Osteocyte (in vitro differentiated cells): ENCODE measurements at places on chromosomes 3 and 15.

- H3K36me3 ChIP-seq: peaks cover 53% of the 10 kb centered on the region
- DNase-seq: no peak
- no peak overlapping the region for H3K27ac ChIP-seq
- no peaks in the 10 kb centered on the region for H3K27me3 ChIP-seq
Measured at GRCh38 chr3:15083252-15083651, 15.7 kb downstream of the RBSN start.

- H3K27ac ChIP-seq: no peak overlapping the region
- no peak for DNase-seq
- peaks cover 43% of the 10 kb centered on the region for H3K4me1 ChIP-seq
- no peak overlapping the region for H3K4me3 ChIP-seq
Measured at GRCh38 chr15:58520936-58521292, 89.1 kb downstream of the LIPC start.

- H3K36me3 ChIP-seq: peaks cover 23% of the 10 kb centered on the region
- peaks cover 42% of the 10 kb centered on the region for H3K4me1 ChIP-seq
- no peak for DNase-seq
- H3K27ac ChIP-seq: peak overlapping the region; percentile 80
Measured at GRCh38 chr3:72997421-72997961, 880 bp downstream of the PPP4R2 start.

DNA sequence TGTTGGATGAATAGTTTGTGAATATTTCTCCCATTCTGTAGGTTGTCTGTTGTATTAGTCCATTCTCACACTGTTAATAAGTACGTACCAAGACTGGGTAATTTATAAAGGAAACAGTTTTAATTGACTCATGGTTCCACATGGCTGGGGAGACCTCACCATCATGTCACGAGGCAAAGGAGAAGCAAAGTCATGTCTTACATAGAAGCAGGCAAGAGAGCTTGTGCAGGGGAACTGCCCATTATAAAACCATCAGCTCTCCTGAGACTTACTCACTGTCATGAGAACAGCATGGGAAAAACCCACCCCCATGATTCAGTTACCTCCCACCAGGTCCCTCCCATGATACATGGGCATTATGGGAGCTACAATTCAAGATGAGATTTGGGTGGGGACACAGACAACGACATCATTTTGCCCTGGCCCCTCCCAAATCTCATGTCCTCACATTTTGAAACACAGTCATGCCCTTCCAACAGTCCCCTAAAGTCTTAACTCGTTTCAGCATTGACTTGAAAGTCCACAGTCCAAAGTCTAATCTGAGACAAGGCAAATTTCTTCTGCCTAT, 133.2 kb downstream of the LMLN start:
- no peaks in the 10 kb centered on the region for H3K4me1 ChIP-seq
- DNase-seq: no peak
- no peaks in the 10 kb centered on the region for H3K36me3 ChIP-seq

GRCh38 chr3:128950223-128950938, 43.5 kb downstream of the CFAP92 start:
- peaks cover 44% of the 10 kb centered on the region for H3K27me3 ChIP-seq
- peak; percentile 69 for DNase-seq
- H3K4me1 ChIP-seq: no peaks in the 10 kb centered on the region
- no peak overlapping the region for H3K27ac ChIP-seq

DNA sequence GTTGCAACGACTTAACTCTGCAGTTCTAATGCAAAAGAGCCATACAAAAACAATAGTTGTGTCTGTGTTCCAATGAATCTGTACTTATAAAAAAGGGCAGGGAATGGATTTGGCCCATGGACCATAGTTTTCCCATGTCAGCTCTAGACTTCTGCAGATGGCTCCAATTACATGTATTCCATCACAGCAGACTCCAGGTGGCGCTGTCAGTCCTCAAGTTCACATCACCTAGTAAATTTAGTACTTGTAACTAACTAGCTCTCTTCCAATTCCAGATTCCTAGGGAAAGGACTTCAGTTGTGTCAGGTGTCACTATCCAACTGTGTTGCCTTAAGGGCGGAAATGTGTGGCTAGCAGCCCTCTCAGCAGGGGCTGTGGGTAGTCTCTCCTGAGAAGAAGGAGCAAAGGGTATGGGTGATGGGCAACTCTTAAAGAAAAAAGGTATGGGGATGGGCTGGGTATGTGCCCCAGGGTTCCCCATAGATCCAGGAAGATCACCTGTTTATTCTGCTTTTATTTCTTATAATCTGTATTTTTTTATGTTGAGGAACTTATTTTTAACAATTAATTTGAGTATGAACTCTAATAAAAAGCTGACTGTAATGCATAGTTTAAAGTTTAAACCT, 36.2 kb downstream of the BBS4 start:
- no peak for DNase-seq
- no peaks in the 10 kb centered on the region for H3K4me1 ChIP-seq

GRCh38 chr3:53009826-53010539, 35.9 kb downstream of the SFMBT1 start:
- H3K4me3 ChIP-seq: no peak overlapping the region
- DNase-seq: no peak
- H3K27me3 ChIP-seq: no peaks in the 10 kb centered on the region
- peaks cover 8% of the 10 kb centered on the region for H3K4me1 ChIP-seq
- no peaks in the 10 kb centered on the region for H3K36me3 ChIP-seq

- peak overlapping the region; percentile 33 for H3K27ac ChIP-seq
- H3K4me3 ChIP-seq: no peak overlapping the region
- DNase-seq: no peak
- no peaks in the 10 kb centered on the region for H3K27me3 ChIP-seq
Measured at GRCh38 chr15:81754078-81754477, 291.7 kb downstream of the MEX3B start.

GRCh38 chr3:170513642-170514041, 72.2 kb downstream of the SLC7A14 start:
- no peak overlapping the region for H3K27ac ChIP-seq
- H3K4me1 ChIP-seq: no peaks in the 10 kb centered on the region
- H3K4me3 ChIP-seq: no peak overlapping the region
- H3K36me3 ChIP-seq: no peaks in the 10 kb centered on the region
- DNase-seq: no peak

- no peaks in the 10 kb centered on the region for H3K27me3 ChIP-seq
- peaks cover 2% of the 10 kb centered on the region for H3K36me3 ChIP-seq
- H3K27ac ChIP-seq: no peak overlapping the region
- H3K4me1 ChIP-seq: peaks cover 42% of the 10 kb centered on the region
- H3K4me3 ChIP-seq: no peak overlapping the region
Measured at GRCh38 chr3:120027226-120027625, 67.0 kb downstream of the GSK3B start.

- H3K36me3 ChIP-seq: peaks cover 18% of the 10 kb centered on the region
- peak overlapping the region; percentile 84 for H3K4me3 ChIP-seq
- H3K4me1 ChIP-seq: peaks cover 26% of the 10 kb centered on the region
- H3K27me3 ChIP-seq: no peaks in the 10 kb centered on the region
Measured at GRCh38 chr3:51940648-51941462, 849 bp downstream of the RRP9 start.

DNA sequence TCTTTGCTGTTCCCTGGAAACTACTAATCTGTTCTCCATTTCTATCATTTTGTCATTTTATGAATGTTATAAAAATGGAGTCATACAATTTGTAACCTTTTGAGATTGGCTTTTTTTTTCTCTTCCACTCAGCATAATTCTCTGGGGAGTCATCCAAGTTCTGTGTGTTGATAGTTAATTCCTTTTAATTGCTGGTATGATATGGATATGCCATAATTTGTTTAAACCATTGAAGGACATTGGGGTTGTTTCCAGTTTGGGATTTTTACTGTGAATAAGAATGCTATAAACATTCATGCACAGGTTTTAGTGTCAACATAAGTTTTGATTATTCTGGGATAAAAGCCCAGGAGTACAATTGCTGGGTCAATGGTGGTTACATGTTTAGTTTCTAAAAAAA, 279.4 kb downstream of the WNT5A start:
- no peaks in the 10 kb centered on the region for H3K36me3 ChIP-seq
- no peak overlapping the region for H3K4me3 ChIP-seq
- DNase-seq: no peak

DNA sequence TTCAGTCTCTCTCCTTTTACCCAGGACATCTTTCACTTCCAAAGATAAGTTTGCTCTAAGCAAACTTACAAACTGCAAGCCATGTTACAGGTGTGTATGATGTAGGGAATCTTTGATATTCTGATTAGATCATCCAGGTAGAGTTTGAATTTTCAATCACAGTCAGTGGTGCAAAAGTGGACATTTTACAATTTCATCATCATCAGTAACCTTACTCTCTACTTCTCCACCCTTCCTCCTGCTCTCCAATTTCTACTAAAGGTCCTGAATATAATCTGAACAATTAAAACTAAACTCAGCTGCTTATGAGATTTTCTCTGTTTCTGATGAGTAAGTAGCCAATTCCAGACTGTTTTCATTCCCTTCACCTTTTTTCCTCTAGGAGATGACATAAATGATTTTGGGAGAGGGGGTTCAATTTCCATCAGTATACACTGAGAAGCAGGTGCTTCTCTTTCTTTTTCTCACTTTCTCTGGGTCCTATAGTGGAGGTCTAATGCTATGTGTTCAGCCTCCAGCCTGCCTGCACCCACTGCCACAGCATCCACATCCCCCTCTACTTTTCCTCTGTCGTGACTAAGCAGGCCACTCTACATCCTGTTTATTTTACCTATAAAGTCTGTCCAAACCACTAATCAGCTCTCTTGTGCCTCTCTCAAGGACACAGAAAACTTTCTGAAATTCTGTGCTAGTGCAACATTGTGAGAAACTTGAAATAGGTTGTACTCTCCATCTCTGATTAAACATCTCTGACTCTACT, 27.6 kb downstream of the SUCNR1 start:
- no peaks in the 10 kb centered on the region for H3K27me3 ChIP-seq
- H3K27ac ChIP-seq: no peak overlapping the region
- H3K4me3 ChIP-seq: no peak overlapping the region
- peaks cover 38% of the 10 kb centered on the region for H3K4me1 ChIP-seq
- DNase-seq: no peak
- H3K36me3 ChIP-seq: no peaks in the 10 kb centered on the region

DNA sequence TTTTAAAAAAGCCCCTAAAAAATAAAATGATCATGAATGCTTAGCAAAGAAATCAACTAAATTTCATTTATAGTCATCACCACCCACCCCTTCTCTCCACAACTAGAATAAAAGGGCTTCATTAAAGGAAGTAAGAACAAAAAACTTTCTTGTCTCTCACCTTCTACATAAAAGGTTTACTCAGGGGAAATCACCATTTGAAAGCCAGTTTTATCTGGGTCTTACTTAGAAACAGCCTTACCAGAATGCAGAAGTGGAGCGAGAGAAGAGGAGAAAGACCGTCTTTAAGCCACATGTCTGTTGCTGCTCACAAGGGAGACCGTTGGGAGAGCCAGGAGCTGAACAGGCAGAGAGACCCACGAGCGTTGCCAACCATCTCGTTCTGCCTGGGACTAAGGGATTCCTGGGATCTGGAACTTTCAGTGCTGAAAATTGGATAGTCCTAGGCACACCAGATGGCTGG, 350.1 kb upstream of the PROK2 start:
- H3K36me3 ChIP-seq: no peaks in the 10 kb centered on the region
- H3K4me3 ChIP-seq: no peak overlapping the region
- H3K27ac ChIP-seq: no peak overlapping the region

DNA sequence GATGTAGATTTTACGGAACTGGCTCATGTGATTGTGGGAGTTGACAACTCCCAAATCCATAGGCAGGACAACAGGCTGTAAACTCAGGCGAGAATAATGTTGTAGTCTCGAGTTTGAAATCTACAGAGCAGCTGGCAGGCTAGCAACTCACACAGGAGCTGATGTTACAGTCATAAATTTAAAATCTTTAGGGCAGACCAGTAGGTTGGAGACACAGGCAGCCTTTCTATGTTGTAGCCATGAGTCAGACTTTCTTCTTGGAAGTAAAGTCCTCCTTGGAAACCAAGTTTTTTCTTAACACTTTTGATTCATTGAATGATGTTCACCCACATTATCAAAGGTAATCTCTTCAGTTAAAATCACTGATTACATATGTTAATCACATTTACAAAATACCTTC, 89.1 kb upstream of the ALCAM start:
- H3K27me3 ChIP-seq: no peaks in the 10 kb centered on the region
- DNase-seq: no peak
- no peak overlapping the region for H3K4me3 ChIP-seq

DNA sequence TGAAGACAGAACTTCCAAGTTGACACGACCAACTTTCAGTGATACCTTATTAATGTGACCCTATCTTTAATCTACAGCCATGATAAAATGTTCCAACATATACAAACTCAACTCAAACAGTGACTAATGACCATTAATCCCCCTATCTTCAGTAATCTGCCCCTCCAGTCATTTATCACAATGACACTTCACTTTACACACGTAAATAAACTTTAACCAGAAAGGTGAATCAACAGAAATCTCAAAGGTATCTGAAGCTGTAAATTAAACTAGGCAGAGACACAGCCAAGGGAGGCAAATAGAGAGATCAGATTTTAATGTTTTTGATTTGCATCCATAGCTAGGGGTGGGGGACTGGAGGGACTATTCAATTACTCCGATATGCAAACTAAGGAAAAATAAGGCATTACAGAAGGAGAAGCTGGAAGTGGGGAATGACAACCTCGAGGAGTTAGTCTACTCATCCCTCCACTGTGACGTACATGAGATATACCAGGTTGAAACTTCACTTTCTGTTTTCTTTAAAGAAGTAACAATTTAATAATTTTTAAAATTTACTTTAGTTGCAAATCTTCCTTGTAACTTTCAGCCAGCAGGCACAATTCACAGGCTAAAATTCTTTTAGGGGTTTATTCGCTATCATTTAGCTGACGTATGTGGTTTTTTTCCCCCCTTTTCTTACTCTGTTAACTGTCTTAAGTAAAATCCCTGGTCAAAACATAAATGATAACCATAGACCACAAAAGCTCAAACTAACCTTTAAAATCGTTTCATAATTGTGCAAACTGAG, 751.0 kb downstream of the ROBO1 start:
- H3K27me3 ChIP-seq: no peaks in the 10 kb centered on the region
- H3K27ac ChIP-seq: no peak overlapping the region
- DNase-seq: no peak
- no peaks in the 10 kb centered on the region for H3K36me3 ChIP-seq
- H3K4me3 ChIP-seq: no peak overlapping the region

DNA sequence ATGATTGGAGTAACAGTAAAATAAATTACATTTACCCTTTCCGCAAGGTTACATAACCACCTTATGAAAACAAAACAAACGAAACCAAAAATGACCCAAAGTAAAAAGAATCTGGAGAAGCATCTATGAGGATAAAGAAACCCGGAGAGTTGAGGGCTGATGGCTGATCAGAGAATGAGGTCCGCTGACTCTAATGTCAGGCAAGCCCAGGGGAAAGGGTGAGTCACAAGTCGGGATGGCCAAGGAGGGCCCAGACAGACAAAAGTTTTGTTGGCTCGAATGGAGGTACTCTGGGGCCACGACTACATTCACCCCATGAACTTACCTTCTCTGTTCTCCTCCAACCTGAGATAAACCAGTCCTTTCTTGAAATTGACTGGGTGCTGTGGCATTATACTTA, 95.7 kb downstream of the RORA start:
- no peak for DNase-seq
- no peak overlapping the region for H3K4me3 ChIP-seq
- H3K36me3 ChIP-seq: no peaks in the 10 kb centered on the region
- H3K4me1 ChIP-seq: peaks cover 6% of the 10 kb centered on the region
- peaks cover 7% of the 10 kb centered on the region for H3K27me3 ChIP-seq
